ENCODE measurements at places on chromosomes 4 and X.

DNA sequence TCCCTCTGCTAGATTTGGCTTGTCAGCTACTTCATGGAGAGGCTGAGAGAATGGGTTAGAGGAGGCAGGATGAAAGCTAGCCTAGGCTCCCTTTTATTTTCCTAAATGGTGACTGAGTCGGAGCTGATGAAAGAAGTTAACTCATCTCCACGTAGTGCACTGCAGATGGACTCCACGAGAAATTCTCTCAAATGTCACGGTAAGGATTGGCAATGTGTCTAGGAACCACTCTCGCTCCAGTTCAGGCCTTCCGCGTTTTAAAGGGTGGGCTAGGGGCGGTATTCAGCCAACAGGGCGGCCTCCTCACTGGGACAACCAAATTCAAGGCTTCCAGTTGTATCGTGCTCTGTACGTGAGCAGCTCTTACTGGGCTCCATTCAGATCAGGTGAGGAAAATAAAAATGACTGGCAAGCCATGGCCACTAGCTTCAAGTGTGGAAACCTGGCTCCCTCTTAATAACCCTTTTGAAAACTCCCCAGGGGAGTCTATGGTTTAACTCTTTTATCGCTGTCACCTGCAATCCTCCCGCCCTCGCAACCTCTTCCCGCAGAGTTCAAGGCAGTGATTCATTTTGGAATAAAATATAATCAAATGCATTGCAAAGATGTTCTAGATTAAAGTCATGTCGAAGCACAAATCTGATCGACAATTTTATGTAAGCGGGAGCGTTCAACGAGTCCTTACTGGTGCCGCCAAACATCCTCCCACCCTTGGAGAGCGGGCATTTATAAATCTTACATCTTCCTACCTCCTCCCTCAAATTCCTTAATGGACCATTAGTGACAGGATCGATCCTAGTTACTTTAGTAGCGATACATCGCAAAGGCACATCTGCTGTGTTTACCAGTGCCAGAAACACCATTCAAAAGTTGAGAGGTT is 1.2 kb downstream of the SPOCK3 start:
- DNase-seq, result no peak

DNA sequence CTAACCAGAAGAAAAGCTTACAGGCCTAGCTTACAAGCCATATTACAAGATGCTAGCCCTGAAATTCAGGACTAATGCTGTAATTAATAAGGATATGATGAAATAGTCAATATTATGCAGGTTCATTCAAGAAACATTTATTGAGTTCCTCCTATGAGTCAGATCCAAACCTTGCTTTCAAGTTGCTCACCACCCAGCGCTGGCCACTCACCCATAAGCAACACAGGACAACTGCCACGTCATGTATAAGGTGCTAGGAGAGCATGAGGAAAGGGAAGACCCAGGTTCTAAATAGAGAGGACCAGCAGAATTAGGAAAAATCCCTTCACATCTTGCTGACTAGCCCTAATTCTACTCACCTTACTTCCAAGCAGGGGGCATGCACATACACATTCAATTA is 23.3 kb downstream of the MAML3 start:
- DNase-seq, result no peak

DNA sequence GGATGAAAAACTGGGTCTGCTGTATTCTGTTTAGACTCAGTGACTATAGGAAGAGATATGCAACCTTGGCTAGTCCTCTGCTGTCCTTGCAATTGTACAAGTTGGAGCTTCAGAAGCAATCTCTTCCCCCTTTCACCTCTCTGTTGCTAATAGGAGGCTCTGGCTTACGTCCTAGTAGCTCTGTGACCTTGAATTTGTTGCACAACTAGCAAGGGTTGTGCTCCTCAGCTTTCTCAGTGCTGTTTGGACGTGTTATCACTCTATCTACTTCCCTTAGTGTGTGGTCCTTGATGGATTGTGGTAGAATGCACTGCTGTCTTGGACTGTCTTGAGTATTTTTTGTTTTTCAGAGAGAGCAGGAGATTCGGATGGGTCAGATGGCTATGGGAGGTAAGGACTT is 3.4 kb upstream of the ITGB1BP2 start:
- no peak for DNase-seq

GRCh38 chr4:66927937-66928336 is 617.4 kb downstream of the CENPC start:
- DNase-seq, result no peak

DNA sequence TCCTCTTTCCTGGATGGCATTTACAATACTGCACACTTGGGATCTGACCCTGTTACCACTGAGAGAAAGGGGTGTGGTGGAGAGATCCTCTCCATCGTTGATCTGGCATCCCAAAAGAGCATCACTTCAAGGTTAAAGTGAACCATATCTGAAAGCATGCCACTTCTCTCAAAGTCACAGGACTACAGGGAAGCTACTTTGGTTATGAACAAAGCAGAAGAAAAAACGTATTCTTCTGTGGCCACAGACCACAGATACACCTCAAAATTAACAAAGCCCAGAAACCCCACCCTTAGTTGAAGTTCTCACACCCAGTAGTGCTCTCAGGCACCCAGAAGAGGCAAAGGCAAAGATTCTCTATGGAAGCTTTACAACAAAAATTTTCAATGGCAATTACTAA is 108.3 kb downstream of the JADE1 start:
- DNase-seq, result no peak

DNA sequence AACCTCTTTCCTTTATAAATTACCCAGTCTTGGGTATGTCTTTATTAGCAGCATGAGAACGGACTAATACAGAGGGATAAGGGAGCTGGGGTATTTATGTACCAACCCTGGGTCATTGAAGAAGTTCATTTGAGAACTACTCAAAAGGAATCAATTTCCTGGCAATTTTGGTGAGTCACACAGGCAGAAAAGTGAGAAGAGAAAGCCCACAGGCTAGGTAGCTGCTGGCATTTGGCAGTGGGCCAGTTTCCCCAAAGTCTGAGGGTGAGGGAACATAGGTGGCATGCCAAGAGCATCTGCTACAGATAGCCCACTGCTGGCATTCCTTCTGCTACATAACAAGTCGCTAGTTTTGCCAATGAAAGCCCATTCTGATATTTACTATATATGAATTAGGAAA is 411.2 kb downstream of the MID1IP1 start:
- DNase-seq, result peak; percentile 43

GRCh38 chrX:16903274-16904022 is 33.3 kb upstream of the RBBP7 start:
- DNase-seq, result no peak

GRCh38 chr4:43264730-43265129 is 372.2 kb downstream of the GRXCR1 start:
- no peak for DNase-seq

Data from activated CD4-positive, alpha-beta T cell treated with anti-CD3 and anti-CD28 coated beads, Interleukin-2, amount 50 U/mL, for 48 hours (primary cell).